ENCODE measurements at places on chromosomes 5 and 9. TPM values are rescaled to one million over a fixed set of nuclear protein-coding genes. Genes with fewer than 3 reads are reported as not detected.

- DNase-seq, result no peak
These were observed 40.0 kb downstream of the GAS1 start for GRCh38 chr9:86907346-86907745.

- no peak for DNase-seq
These were observed 50.2 kb upstream of the ZFAND5 start for GRCh38 chr9:72415163-72415562.

GRCh38 chr9:4750023-4750673 lies 9.1 kb upstream of the AK3 start:
- DNase-seq, result no peak

DNA sequence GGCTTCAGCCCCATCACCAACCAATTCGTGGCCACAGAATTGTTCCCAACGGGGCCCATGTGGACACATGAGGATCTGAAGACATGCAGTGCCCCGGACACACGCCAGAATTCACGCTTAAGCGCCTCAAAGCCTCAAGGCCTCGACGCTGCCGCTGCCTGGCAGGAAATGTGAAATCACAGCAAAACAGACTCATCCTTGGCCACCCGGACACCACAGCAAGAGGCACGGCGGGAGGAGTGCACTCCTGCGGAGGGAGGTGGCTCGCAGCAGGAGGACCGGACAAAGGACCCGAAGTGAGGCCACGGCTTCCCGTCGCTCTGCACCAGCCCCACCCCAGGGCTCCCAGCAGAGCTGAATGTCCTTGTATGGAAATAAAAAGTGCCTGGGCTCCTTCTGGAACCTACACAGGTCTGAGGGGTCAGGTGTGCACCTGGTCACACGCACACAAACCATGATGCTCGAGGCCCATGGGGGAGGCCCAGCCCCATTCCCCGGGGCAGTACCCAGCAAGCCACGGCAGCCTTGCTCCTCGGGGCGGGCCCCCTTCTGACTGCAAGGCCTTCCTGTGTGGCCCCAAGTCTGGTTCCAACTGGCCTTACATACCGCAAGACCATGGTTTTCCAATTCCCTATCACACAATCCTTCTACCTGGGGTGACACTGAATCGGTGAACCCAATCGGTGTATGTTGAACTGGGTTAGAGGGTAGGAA lies 10.0 kb downstream of the SEC16A start:
- no peak for DNase-seq

GRCh38 chr5:112637343-112637742 lies 100.3 kb upstream of the APC start:
- no peak for DNase-seq

- no peak for DNase-seq
These were observed 342.5 kb downstream of the SPATA31D1 start for GRCh38 chr9:82331079-82331478.

GRCh38 chr9:98831696-98832095 lies 24.2 kb downstream of the GALNT12 start:
- DNase-seq, result no peak

DNA sequence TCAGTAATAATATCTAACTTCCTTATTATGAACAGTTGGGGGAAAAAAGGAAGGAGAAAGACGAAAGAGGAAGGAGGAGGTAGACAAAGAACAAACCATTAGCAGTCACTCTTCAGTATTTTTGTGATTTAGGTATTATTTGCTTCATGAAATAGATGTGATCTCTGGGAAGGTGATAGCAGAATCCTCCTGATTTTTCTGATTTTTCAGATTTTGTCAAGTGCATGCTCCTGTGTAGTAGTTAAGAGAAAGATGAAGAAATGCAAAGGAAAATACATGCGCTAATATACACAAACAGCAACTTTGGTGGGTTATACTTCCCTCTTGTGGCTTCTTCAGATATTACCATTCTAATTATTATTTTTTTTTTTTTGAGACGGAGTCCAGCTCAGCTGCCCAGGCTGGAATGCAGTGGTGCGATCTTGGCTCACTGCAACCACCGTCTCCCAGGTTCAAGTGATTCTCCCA lies 31.6 kb downstream of the LMNB1 start:
- no peak for DNase-seq

DNA sequence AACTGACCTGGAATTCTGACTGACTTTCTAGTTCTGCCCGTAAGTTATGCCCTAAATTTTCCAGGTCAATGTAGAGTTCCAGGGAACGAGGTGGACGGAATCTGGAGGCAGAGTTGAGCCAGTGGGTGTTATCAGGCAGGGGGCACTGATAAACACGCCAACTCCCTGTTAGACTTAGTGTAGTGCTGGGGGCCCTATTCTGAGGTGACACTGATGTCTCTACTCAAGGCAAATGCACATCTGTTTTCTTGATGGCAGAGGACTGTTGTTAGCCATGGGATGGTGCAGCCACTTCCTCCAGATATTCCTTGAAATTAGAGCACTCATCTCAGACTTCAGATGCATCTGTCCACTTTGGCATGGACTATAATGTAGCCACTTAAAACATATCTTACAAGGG lies 83.5 kb downstream of the C9orf152 start:
- DNase-seq, result no peak

GRCh38 chr5:145450286-145450885 lies 384.8 kb downstream of the PRELID2 start:
- DNase-seq, result no peak

GRCh38 chr5:83375049-83375745 lies 96.3 kb upstream of the VCAN start:
- DNase-seq, result no peak

DNA sequence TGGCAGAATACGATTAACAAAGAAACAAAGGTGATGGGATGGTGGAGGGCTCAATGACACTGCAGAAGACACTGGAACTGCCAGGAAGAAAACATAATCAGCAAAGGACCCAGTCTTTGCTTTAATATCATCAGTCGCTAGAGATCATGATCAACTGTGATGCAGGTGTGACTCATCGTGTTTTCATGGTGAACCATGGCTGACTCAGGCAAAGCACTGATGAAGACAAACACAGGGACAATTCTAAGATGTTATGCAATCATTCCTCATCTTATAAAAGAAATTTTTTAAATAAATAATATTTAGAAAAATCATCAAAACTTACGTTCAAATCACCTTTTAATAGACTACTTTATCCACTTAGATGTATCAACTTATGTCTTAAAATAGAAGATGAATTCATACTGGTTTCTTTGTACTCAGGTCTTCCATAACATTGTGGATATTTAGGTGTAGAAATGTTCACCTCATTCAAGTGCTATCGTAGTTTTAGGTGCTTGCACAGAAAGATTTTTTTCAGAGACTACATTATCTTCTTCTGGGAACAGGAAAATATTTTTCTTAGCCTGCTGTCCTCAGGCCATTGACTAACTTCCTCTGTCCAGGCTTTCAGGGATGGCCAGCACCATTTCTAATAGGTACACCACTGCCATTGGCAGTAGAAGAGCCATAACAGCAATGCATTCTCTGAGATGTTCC lies 673.4 kb upstream of the MEF2C start:
- DNase-seq, result no peak

GRCh38 chr5:136011414-136012001 lies 17.3 kb upstream of the TGFBI start:
- no peak for DNase-seq

- no peak for DNase-seq
These were observed 2.1 kb downstream of the MXD3 start for GRCh38 chr5:177309351-177310191.

GRCh38 chr5:16593013-16593412 lies 23.8 kb downstream of the RETREG1 start:
- DNase-seq, result no peak

DNA sequence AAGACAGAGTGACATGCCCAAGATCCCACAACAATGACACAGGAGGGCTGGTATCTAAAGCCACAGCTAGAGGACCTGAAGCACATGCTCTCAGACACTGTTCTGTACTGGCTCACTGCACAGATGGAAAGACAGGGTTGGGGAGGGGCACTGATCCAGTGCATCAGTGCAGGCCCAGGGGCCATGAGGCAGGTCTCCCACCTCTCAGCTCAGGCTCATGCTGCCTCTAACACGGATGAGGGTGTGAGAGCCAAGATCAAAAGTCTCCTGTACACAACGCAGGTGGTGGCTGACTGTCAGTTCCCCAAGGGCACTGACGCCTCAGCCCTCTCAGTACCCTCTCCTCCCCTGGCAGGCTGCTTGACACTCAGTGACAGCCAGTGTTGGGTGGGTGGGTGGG lies 10.9 kb downstream of the RAPGEF1 start:
- DNase-seq, result no peak

DNA sequence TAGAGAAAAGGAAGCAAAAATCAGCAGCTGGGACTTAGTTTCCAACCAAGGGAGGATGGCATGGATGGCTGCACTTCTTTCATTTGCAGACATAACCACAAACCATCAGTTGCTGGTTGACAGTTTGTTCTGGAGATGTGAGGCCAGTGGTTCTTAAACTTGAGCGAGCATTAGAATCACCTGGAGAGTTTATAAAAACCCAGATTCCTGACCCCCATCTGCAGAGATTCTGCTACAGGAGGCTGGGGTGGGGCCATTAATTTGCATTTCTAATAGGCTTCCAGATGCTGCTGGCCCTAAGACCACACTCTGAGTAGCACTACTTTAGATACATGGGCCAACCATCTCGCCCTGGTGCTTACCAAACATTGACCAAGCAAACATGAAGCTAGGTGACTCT lies 60.8 kb downstream of the MARCHF3 start:
- DNase-seq, result no peak

DNA sequence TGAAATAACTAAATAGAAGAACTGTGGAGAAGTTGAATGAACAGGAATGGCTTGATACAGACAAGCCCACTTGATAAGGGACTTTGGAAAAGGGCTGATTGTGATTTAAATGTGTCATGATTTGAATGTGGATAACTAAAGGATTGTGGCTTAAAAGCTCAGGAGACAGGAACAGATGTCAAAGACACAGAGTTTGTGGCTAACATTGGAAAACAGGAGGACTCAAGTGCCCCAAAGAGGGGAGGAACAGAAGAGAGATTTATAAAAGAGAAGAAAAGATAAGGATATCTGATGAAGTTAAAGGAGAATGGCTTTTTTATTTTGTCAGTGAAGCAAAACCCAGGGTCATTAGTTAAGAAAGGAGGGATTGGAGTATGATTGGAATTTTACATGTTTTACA lies 124.2 kb upstream of the TRPM3 start:
- no peak for DNase-seq

GRCh38 chr5:137751869-137752491 lies 2.2 kb downstream of the HNRNPA0 start:
- DNase-seq, result no peak

- DNase-seq, result no peak
These were observed 95.9 kb upstream of the TNC start for GRCh38 chr9:115213818-115214334.

GRCh38 chr9:91221332-91221731 lies 140.4 kb downstream of the AUH start:
- no peak for DNase-seq

GRCh38 chr9:126376311-126377175 lies 49.9 kb downstream of the MVB12B start:
- DNase-seq, result no peak

- no peak for DNase-seq
These were observed 5.0 kb upstream of the PTPDC1 start for GRCh38 chr9:94079236-94079635.

DNA sequence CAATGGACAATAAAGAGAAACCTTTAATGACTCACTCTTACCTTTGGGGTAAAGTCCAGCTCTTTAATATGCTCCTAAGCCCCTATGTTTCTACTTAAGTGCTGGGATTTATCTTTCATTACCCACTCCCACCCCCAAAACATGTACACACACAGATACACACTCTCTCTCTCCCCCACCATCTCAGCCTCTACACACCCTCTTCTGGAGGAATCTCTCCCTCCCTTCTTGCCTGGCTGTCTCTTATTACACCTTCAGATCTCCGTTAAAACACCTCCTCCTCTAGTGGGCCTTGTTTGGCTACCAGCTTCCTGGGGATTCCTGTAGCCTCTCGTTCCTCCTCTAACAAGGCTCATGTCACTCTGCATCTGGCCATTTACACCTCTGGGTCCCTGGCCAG lies 6.9 kb downstream of the GPRIN1 start:
- DNase-seq, result no peak

DNA sequence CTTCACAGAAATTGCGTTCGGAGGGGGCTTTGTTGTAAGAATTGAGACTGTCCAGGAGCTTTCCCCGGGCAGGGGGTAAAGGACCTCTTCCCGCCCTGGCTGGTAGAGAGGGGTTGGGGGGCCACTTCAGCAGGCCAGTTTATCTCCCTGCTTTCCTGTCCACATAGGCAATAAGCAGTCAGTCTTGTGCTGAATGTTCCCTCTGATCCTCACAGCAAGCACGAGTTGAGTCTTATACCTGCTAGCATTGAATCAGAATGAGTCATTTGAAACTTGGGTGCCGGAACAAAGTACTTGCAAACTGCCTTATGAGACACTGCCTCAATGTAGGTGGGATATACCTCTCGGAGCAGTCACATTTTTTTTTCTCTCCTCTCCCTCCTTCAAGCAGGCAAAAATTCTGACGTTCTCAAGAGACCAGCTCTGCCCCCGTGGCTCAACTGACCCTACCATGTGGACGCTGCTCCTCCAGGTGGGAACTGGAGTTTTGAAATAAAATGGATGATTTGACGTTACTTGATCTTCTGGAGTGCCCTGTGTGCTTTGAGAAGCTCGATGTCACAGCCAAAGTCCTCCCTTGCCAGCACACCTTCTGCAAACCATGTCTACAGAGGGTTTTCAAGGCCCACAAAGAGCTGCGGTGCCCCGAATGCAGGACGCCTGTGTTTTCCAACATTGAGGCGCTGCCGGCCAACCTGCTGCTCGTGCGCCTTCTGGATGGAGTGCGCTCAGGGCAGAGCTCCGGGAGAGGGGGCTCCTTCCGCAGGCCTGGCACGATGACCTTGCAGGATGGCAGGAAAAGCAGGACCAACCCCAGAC lies 1.3 kb downstream of the SH3RF2 start:
- no peak for DNase-seq

DNA sequence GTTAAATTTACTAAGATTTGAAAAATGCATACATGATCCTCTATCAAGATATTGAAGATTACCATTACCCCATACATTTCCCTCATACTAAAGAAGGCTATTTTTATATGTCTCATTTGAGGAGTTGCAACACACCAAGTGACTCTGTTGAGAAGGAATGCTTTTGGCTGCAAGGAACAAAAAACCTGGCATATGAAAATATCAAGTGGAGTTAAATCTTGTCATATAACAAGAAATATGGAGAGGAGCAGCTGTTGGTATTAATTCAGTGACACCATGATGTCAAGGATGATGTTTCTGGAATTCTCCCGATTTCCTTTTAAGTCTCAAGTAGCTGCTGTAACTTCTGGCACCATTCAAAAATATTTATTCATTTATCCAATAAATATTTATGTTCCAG lies 193.8 kb downstream of the CSNK1G3 start:
- DNase-seq, result no peak

- no peak for DNase-seq
These were observed 45.2 kb downstream of the PIP5K1B start for GRCh38 chr9:68750255-68750654.

GRCh38 chr9:69221036-69221435 lies 47.0 kb downstream of the TJP2 start:
- no peak for DNase-seq

LRRC70 gene
- total RNA-seq, result 3.6 TPM

GABRA6 gene
- not detected for total RNA-seq

C9 gene
- not detected for total RNA-seq

B4GALT1 gene
- 59.4 TPM for total RNA-seq

DMRT3 gene
- not detected for total RNA-seq

OBP2B gene
- not detected for total RNA-seq

SLC6A7 gene
- not detected for total RNA-seq

SLC6A18 gene
- total RNA-seq, result not detected

GGTA1 gene
- total RNA-seq, result 102 TPM

PCDHAC2 gene
- total RNA-seq, result 0.71 TPM

ADAMTS2 gene
- total RNA-seq, result 60.7 TPM

LCN1 gene
- not detected for total RNA-seq

TICAM2 gene
- 1.6 TPM for total RNA-seq

MYORG gene
- total RNA-seq, result 7.4 TPM

PURA gene
- total RNA-seq, result 41.6 TPM

TAF1L gene
- total RNA-seq, result not detected
